ENCODE measurements at places on chromosomes 1 and 21.

GRCh38 chr1:186413319-186413718 is 37.7 kb downstream of the ODR4 start:
- H3K4me3 ChIP-seq, result no peak overlapping the region
- peaks cover 2% of the 10 kb centered on the region for H3K36me3 ChIP-seq

GRCh38 chr1:32753532-32754316 is 51.2 kb upstream of the SYNC start:
- H3K4me3 ChIP-seq, result peak overlapping the region; percentile 53
- H3K36me3 ChIP-seq, result no peaks in the 10 kb centered on the region
- H3K27ac ChIP-seq, result no peak overlapping the region
- H3K4me1 ChIP-seq, result peaks cover 10% of the 10 kb centered on the region
- DNase-seq, result peak; percentile 80
- H3K27me3 ChIP-seq, result peaks cover 8% of the 10 kb centered on the region

- no peak overlapping the region for H3K27ac ChIP-seq
- peaks cover 7% of the 10 kb centered on the region for H3K36me3 ChIP-seq
- no peak overlapping the region for H3K4me3 ChIP-seq
These were observed 448.6 kb downstream of the SMYD3 start for GRCh38 chr1:246058466-246058865.

GRCh38 chr21:45502006-45502345 is 40.3 kb downstream of the SLC19A1 start:
- no peaks in the 10 kb centered on the region for H3K36me3 ChIP-seq
- no peaks in the 10 kb centered on the region for H3K27me3 ChIP-seq
- H3K4me3 ChIP-seq, result no peak overlapping the region
- no peak overlapping the region for H3K27ac ChIP-seq

DNA sequence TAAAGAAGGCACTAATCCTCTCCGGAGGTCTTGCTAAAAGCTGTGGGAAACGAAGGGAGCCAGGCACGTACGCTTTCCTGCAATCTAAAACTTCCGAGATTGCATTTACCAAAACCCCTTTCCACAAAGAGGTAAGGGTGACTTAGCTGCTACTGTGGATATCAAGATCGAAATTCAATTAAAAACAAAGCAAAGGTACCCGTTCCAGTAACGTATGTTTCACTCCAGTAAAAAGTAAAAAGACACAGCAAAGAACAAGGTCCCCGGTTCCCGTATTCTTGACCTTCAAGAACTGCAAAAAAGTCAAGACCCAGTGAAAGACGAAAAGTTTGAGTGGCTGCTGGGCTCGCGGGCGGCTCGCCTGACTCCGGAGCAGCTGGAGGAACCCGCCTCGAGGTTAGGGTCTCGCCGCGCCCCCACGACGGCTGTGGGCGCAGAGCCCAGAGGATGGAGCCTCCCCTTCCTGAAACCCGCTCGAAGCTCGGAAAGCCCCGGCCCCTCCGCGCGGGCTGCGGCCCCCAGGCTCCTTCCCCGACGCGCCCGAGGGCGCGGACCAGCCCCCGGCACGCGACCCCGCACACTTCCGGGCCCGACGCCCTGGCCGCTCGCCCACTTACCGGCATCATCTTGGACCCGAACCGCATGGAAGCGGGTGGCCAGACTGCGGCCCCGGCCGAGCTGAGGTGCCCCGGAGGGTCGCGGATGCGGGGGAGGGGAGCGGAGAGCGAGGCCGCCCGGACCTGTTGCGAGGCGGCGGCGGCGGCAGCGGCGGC is 524 bp downstream of the TP53BP2 start:
- peak overlapping the region; percentile 99 for H3K27ac ChIP-seq
- DNase-seq, result peak; percentile 70
- H3K4me3 ChIP-seq, result peak overlapping the region; percentile 96

- H3K27me3 ChIP-seq, result no peaks in the 10 kb centered on the region
- no peaks in the 10 kb centered on the region for H3K36me3 ChIP-seq
- DNase-seq, result no peak
- no peak overlapping the region for H3K27ac ChIP-seq
These were observed 106.6 kb downstream of the OMA1 start for GRCh38 chr1:58439946-58440345.

- no peak for DNase-seq
- no peak overlapping the region for H3K27ac ChIP-seq
- no peaks in the 10 kb centered on the region for H3K27me3 ChIP-seq
- H3K4me3 ChIP-seq, result no peak overlapping the region
- H3K4me1 ChIP-seq, result peaks cover 22% of the 10 kb centered on the region
These were observed 2.4 kb upstream of the CNIH4 start for GRCh38 chr1:224353975-224354925.

GRCh38 chr1:200302921-200303290 is 106.9 kb downstream of the ZNF281 start:
- peak overlapping the region; percentile 73 for H3K4me3 ChIP-seq
- H3K4me1 ChIP-seq, result peaks cover 13% of the 10 kb centered on the region
- no peaks in the 10 kb centered on the region for H3K27me3 ChIP-seq

DNA sequence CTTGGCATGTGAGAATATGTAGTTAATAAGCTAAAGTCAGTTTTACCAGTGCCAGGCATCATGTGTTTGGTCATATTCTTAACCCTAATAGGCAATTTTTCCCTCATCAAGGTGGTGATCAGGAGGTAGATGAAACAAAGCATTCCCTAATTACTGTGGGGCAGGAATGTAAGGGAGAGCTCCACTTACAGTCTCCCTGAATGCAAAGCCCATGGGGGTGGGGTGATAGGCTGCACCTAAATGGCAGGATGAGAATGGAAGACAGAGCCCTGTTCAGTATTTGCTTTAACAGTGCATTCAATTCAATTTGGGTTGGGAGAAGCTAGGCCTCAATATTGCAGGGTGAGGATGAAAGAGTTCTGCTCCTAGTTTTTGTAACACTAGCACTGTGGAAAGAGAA is 23.4 kb downstream of the ZNF678 start:
- H3K27ac ChIP-seq, result no peak overlapping the region
- peaks cover 69% of the 10 kb centered on the region for H3K36me3 ChIP-seq
- DNase-seq, result no peak
- H3K27me3 ChIP-seq, result no peaks in the 10 kb centered on the region

DNA sequence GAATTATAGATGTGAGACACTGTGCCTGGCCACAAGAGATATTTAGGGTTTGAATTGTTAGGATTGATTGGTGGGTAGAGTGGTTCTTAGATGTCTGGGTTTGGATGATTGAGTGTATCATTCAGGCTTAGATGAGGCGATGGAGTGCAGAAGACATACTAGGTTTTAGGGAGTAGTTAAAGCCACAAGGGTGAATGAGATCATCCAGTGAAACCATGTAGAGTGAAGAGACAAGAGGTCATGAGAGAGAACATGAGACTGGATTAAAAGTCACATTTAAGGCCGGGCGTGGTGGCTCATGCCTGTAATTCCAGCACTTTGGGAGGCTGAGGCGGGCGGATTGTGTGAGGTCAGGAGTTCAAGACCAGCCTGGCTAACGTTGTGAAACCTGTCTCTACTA is 37.2 kb downstream of the ZFYVE9 start:
- peaks cover 2% of the 10 kb centered on the region for H3K4me1 ChIP-seq
- H3K36me3 ChIP-seq, result no peaks in the 10 kb centered on the region
- DNase-seq, result no peak
- no peak overlapping the region for H3K4me3 ChIP-seq
- no peak overlapping the region for H3K27ac ChIP-seq

DNA sequence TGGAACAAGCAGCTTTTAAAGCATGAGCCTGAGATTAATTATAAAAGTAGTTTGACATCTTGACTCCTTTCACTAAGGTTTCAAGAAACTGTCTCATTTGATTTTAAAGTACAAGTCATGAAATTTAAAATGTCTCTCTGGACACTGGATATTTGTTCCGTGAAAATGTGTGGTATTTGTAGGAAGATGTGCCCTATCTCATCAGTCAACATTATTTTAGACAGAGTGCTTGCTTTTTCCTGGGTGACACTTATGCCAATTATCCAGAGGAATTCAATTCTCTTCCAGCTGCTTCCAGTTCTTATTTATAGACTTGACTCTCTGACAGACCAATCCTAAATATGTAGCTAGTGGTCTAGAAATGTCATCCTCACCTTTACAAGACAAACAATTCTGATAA is 300.4 kb downstream of the PLA2G4A start:
- no peak for DNase-seq
- no peak overlapping the region for H3K27ac ChIP-seq
- no peak overlapping the region for H3K4me3 ChIP-seq
- no peaks in the 10 kb centered on the region for H3K27me3 ChIP-seq
- H3K4me1 ChIP-seq, result peaks cover 6% of the 10 kb centered on the region
- H3K36me3 ChIP-seq, result no peaks in the 10 kb centered on the region

- peaks cover 11% of the 10 kb centered on the region for H3K27me3 ChIP-seq
- H3K4me3 ChIP-seq, result no peak overlapping the region
These were observed 133.8 kb upstream of the F3 start for GRCh38 chr1:94675373-94675772.

DNA sequence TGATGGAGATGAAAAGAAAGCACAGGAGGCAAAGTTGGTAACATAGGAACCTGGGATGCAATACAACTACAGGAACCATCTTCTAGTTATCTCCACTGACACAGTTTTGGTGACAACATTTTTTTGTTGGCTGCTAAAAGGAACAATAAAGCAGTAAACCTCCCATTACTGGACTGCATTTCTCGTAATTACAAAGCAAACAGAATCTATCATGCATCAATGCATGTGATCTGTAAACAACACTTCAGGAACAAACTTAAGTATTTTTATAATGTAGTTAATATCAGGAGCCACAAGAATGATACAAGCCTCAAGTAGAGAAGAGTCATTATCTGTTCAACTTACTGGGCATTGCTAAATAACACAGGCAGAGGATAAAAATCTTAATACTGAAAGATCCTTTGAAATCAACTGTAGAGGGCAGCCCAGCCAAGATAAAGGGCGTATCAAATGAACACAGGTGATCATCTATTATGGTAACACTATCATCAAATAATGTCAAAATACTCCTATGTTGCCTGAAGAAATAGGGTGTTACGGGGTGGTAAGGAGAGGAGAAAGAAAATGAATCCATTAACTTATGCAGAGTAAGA is 193.3 kb downstream of the EIF4G3 start:
- DNase-seq, result no peak
- peaks cover 2% of the 10 kb centered on the region for H3K4me1 ChIP-seq
- H3K36me3 ChIP-seq, result peaks cover 8% of the 10 kb centered on the region

DNA sequence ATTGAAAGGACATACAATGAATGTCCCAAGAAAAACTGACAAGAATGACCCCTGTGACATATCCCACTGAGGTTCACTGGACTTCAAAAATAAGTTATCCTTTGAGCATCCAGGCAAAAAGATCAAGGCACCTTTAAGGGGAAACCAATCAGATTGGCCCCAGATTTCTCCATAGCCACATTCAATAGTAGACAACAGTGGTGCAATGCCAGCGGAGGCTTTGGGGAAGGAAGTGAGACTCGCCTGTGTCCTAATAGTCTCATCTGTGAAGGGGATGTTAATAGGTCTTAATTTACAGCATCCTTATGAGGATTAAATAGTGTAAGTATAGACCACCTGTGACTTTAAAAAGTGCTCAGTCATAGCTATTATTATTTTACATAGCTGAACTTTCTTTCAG is 21.5 kb downstream of the RPL5 start:
- peaks cover 14% of the 10 kb centered on the region for H3K4me1 ChIP-seq
- H3K27me3 ChIP-seq, result no peaks in the 10 kb centered on the region
- no peak overlapping the region for H3K27ac ChIP-seq
- DNase-seq, result no peak
- H3K4me3 ChIP-seq, result no peak overlapping the region
- peaks cover 7% of the 10 kb centered on the region for H3K36me3 ChIP-seq

- peaks cover 18% of the 10 kb centered on the region for H3K27me3 ChIP-seq
- H3K36me3 ChIP-seq, result no peaks in the 10 kb centered on the region
- no peak for DNase-seq
- no peak overlapping the region for H3K4me3 ChIP-seq
These were observed 404.8 kb downstream of the HLX start for GRCh38 chr1:221284028-221284427.

GRCh38 chr1:247487057-247487456 is 29.2 kb upstream of the OR2B11 start:
- peak; percentile 38 for DNase-seq
- H3K4me3 ChIP-seq, result no peak overlapping the region
- H3K27me3 ChIP-seq, result peaks cover 8% of the 10 kb centered on the region
- no peaks in the 10 kb centered on the region for H3K4me1 ChIP-seq
- no peak overlapping the region for H3K27ac ChIP-seq
- H3K36me3 ChIP-seq, result no peaks in the 10 kb centered on the region

DNA sequence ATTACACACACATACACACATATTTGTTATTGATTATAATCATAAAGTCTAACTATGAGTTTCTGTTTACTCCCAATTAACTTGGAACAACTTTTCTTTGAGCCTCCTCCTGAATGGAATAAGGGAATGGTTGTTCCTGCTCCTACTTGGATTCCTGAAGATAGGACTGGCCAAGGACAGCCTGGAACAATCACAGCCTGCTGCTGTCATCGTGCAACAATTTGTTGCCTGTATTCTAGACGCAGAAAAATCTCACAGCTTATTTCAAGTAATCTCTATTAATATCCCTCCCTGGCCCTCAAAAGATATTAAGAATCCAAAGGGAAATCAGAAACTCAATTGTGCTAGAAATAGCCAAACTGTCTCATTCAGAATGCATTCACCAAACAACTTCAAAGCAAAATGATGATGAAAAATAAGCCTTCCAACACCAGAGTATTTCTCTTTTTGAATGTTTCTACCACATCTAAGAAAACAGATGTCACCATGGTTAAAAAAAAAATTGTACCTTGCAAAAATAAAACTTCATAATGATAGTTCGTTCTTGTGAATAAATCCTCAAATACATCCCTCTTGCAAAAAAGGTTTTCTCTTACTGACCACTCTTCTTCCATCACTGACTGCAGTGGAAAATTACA is 30.9 kb downstream of the RCAN1 start:
- no peak for DNase-seq
- H3K4me1 ChIP-seq, result peaks cover 11% of the 10 kb centered on the region
- no peaks in the 10 kb centered on the region for H3K27me3 ChIP-seq
- H3K36me3 ChIP-seq, result peaks cover 5% of the 10 kb centered on the region
- no peak overlapping the region for H3K27ac ChIP-seq
- no peak overlapping the region for H3K4me3 ChIP-seq
